ENCODE measurements at places on chromosomes 7 and 10.
A peak's percentile ranks its signal among the peaks of the same experiment; 100 is the strongest.

- no peak for DNase-seq
These were observed 16.5 kb downstream of the MGMT start for GRCh38 chr10:129483430-129484010.

DNA sequence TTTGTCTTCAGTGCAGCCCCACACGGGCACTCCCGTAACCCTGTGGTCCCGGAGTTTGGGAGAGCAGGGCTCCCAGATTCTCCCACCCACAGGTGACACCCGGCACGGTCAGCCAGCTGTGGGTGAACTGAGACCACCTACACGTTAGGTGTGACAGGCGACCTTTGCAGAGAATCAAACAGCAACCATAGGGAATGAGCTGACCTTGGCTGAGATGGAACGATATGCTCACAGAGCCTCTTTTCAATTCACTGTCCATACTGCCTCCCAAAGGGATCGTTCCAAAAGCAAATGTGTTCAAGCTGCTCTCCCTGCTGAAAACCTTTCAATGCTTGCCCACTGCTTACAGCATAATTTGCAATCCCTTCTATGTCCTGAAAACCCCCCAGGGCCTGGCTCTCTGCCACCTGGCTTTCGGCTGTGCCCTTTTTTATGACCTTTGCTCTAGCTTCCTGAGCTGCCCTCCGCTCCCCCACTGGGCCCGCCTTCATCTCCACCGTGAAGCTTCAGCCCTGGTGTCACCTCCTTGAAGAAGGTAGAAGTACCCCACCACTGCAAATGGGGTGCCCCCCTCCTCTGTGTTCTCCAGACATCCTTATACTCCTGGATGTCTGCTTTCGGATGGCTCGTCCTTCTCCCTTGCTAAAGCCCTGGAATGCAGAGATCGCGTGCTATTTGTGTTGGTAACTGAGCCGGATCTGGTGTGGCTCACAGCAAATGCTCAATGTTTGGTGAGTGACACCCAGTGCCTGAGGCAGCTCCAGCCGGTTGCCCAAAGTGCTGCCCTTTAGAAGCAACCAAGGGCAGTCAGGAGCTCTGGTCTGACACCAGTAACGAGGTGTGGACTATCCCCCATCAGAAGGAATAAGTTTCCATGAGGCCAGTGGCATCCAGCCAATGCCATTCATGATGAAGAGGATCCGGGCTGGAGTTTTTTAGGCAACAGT, 90.4 kb downstream of the KIAA1549 start:
- no peak for DNase-seq

GRCh38 chr7:53350241-53350640, 314.8 kb downstream of the POM121L12 start:
- no peak for DNase-seq

GRCh38 chr10:128035557-128035973, 90.7 kb downstream of the MKI67 start:
- DNase-seq = peak; percentile 35

GRCh38 chr10:97511711-97512440, 13.2 kb downstream of the UBTD1 start:
- DNase-seq = no peak

- no peak for DNase-seq
These were observed 67.9 kb downstream of the CCDC71L start for GRCh38 chr7:106593028-106593417.

GRCh38 chr10:34462993-34463392, 352.1 kb downstream of the PARD3 start:
- no peak for DNase-seq

DNA sequence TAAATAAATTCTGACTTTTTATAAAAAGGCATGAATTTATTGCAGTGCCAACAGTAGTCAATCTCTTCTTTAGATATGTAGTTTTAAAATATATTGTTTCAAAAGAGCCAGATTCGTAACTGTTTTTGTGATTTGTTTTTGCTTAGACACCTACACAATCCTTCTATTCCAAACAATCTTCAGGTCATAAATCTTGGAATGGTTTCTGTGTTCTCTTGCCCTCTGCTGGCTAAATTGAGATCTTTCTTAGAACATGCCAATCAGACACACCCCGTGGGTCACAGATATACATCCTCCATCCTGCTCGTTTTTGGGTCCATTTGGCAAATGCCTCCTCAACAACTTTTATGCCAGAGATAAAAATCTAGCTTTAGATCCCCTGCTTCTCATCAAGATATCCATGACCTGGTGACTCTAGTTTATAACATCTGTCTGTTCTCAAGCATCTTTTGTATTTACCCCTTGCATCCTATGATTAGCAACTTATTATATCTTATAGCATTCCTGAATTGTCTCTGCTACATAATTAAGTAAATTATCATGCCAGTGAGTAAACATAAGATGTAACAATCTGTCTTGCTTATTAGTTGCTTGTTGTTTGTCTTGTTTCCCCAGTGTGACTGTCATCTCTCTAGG, 35.3 kb upstream of the IFRD1 start:
- DNase-seq = no peak

GRCh38 chr10:55091691-55092328, 290.8 kb upstream of the PCDH15 start:
- DNase-seq = no peak

DNA sequence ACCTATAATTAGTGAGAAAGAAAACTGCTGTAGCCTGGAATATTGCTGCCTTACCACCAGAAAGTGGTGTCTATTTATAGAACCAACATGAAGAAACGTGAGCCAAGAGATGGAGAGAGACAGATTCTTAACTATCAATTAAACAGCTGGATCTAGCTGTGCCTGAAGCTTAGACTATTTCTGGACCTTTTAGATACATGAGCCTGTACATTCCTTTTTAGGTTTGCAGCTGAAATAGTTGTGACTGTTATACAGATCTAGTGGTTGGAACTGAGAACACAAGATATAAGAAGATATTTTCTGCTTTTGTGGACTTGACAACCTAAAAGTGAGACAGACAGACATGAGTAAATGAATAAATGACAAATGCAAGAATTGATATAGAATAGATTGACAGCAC, 73.4 kb downstream of the CDK14 start:
- no peak for DNase-seq

DNA sequence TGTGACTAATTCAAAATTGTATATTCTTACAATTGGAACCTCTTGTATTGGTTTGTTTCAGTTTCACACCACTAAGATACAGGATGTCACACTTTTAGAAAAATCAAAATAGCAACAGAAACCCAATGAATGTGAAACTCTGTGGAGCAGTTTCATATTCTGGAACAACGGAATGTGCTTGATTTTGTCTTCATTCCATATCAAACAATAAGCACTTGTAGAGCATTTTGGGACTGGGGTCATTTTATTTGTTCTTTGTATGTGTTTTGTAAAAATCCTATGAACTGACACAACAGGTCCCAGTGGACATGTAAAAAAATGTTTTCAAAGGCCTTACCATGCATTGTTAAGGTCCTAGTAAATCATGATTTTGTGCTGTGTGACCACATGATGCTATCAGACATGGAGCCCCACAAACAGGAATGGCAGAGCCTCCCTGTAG, 123.1 kb downstream of the DKK1 start:
- DNase-seq = no peak

DNA sequence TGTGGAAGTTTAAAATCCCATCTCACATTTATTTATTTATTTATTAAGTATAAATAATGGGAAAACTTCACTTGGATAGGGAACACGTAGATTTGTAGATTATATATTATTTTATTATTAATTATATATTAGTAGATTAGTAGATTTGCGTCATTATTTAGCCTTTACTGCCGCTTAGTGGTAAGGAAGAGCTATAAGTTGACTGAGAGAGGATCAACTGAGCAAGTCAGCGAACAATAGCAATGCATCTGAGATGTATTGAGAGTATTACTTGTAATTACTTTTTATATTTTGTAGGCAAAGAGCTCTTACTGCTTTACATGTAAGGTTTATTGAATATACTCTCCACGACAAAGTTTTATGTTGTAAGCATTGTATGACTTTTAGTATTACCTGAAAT, 244.5 kb upstream of the ANKRD30A start:
- no peak for DNase-seq

- DNase-seq = no peak
These were observed 114.8 kb downstream of the ANKRD30A start for GRCh38 chr10:37240223-37240622.

GRCh38 chr10:49157229-49157628, 23.4 kb upstream of the FAM170B start:
- no peak for DNase-seq

GRCh38 chr10:71320592-71320991, 1.5 kb downstream of the SLC29A3 start:
- DNase-seq = no peak

DNA sequence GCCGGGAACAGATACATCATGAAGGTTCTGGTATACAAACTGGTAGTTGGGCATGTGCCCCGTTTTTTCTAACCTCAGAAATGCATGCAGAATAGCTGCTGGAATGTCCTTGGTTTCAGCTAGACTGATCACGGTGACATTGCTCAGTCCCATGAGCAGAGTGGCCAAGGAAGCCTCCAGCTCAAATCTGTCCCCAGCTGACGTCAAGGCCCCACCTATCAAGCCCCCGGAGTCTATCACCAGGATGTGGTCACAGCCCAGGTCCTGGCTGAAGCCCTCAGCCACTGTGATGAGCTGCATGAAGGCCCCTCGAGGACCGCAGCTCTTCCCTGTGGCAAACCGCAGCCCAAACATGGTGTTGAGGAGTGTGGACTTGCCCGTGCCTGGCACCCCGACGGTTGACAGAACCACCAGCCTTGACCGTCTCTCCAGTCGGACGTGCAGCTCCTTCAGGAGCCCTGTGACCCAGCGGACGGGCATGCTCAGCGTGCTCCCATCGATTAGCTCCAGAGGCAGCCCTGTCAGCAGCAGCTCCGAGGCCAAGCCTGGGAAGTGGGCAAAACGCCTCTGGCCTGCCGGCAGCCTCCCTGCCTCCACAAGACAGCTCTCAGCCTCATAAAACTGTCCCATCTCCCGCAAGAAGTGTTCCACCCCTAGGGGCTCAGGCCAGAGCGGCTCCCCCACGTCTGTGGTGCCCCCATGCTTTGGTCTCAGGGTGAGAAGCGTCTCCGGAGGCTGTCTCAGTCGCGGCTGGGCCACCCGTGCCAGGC, 7.8 kb upstream of the MRPS24 start:
- DNase-seq = no peak

DNA sequence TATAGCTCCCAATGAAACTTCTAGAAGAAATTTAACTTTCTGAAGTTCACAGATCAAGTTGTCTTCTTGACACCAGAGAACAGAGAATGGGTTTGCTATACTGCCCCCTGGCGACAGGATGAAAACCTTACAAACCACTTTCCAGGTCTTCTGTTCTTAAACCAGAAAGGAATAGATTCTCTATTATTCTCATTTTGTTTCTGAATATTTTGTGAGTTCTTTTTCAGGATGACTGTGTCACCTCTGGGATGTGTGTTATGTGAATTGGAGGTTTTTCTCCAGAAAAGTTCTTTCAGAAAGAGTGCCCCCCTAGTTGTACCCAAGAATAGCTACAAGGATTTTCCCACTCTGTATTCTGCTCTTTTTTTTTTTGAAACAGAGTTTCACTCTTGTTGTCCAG, 6.3 kb downstream of the IFT22 start:
- DNase-seq = no peak

DNA sequence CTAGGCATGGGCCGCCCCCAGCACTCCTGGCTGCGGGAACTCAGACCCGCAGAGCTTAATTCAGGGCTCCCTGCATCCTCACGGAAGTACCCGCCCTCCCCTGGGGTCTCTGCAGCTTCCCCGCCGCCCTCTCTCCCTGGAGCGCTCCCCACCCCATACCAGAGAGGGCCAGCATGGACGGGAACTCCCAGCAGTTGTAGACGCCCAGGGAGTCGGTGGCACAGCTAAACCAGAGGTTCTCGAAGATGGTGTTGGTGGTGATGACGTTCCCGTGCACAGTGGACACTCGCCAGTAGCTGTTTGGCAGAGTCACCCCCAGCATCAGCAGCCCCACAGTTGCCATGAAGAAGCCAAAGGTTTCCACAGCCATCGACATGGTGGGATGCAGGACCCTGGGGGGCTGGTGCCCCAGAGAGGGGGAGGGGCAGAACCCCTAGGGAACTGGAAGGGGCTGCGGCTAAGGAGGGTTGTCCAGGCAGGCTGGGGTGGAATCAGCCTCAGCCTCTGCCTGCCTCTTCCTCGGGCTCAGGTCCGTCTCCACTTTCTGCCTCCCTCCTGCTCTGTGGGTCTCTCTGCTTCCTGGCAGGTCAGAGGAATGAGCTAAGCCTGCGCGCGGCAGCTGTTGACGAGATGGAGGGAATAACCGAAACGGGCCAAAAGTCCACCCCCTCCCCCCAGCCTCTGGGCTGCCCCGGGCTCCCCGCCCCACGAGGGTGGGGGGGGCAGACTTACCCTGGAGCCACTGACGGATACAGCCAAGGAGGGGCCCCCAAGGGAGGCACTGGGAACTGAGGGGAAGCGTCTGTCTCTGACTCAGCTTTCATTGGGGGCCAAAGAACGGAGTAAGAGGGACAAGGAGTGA, at the start of gene CLDN15:
Gene CLDN15, minus strand, starts transcription at position 597 of the 862 bp plus-strand sequence. Its CDS starts 221 bp downstream, at position 376.
- DNase-seq = no peak

GRCh38 chr7:99142727-99143520, 984 bp downstream of the SMURF1 start:
- DNase-seq = peak; percentile 78

DNA sequence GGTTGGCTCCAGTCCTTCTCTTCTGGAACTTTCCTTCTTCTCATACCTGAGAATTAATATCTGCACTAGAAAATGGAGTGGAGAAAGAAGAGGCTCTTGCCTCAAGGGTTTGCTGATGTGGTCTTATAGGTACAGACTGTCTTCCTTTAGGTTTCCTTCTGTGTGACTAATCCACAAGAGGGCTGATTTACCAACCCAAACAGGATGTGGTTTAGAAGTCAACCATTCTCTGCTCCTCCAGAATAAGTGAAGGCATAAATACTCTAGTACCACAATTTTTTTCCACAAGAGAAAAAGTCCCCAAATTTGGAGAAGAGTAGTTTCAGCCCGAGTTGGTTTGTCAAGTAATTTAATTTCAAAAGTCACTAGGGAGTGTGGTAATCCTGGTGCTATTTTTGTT, 85.8 kb downstream of the NRP1 start:
- DNase-seq = no peak

DNA sequence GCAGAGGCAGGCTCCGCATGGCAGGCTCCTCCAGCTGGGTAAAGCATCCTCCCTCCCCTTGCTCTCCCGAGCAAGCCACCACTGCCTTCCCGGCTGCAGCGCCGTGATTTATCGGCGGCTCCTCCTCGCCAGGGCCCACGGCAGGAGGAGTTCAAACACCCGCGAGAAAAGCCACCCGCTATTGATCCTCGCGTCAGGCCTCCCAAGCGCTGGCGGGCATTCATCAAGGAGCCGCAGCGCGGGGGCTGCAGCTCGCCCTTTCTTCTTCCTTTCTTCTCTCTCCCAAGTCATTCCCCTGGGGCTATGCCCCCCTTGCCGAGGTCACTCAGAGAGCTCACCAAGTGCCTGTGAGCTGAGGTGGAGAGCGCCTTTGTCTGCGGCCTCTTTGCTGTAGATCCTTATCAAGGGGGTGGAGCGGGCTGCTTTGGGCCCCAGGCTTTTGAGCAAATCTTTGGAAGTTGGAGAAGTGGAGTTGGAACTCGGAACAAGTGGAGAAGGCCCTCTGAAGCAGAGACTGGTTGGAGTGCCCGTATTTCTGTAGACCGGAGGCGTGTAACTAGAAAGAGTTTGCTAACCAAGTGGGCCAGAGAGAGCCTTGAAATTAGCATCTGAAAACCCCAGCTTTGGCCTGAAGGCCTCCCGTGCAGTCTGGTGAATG, 107.2 kb upstream of the PPIF start:
- no peak for DNase-seq

GRCh38 chr7:140214075-140214684, 37.4 kb upstream of the KDM7A start:
- DNase-seq = no peak
